ENCODE measurements at places on chromosomes 1 and 21.

DNA sequence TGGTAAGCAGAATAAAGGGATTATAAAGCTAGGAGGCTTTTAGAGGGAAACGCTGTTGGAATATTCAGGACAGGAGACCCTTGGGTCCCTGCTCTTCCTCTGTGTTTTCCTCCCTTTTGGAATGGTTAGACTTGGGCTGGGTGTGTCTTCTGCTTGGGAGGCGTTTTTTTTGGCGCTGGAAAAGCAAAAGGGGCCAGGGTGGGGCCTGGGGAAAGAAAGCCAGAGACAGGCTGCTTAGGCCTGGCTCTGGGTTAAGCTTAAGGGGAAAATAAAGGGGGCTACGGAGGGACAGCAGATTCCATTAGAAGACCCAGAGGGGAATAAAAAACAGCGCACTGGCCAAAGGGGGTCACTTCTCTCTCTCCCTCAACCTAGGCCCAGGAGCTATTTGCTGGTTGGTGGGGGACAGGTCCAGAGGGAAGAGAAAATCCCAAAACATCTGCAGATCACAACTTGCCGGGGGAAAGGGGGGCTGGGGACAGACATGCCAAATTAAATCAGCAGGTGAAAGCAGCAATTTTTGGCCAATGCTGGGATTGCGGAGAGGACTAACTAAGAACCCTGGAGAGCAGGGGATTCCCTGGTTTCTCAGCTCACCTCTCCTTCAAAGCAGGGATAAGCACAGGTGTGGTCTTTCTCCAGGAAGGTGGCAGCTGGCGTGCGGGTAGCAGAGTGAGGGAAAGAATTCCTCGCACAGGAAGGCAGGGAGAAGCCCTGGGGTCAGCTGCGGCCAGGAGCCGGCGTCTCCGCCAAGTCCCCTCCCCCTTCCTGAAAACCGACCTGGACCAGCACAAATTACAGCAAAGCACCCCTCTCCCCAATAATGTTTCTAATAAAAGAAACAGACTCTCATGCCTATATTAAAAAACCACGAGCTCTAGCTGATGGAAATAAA is 82.2 kb upstream of the AK4 start:
- no peak for DNase-seq

DNA sequence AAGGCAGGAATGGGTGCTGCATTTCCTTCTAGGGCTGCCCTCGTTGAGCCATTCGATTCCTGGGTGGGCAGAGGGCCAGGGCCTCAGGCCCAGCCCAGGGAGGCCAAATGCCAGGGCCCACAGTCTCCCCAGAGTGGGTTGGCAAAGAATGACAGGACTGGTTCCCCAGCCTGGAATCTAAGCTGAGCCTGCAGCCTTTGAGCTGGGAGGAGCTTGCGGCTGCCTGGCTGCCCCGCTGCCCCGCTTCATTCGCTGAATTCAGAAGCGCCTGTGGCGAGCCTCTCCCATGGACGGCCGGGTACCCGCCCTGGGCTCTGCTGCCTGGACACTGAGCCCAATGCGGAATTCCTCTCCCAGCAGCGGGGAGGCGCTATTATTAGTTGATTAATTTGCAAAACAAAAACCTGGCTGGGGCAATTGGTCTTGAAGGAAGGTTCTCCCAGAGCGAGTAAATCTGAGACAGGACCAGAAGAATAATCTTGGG is 32.3 kb upstream of the TARDBP start:
- no peak for DNase-seq

- no peak for DNase-seq
These were observed 377.5 kb downstream of the GPATCH2 start for GRCh38 chr1:217253351-217253750.

GRCh38 chr1:3135744-3136455 is 66.9 kb downstream of the PRDM16 start:
- no peak for DNase-seq

DNA sequence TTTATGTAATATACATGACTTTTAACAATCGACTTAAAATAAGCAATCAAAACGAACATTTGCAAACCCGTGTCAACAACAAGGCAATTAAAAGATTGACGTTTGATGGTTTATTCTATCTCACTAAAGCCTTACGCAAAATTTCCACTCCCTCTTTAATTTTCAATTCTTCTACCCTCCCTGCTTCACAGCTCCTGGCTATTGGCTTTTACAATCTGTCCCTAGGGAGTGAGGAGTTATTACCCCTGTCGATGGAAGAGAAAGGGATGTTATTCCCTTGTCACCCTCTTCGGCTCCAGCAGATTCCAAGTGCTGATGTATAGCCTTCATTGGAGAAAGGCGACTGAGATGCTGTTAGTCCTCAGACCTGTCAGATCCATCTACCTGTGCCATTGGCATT is 161.3 kb downstream of the ZNF281 start:
- DNase-seq, result no peak

DNA sequence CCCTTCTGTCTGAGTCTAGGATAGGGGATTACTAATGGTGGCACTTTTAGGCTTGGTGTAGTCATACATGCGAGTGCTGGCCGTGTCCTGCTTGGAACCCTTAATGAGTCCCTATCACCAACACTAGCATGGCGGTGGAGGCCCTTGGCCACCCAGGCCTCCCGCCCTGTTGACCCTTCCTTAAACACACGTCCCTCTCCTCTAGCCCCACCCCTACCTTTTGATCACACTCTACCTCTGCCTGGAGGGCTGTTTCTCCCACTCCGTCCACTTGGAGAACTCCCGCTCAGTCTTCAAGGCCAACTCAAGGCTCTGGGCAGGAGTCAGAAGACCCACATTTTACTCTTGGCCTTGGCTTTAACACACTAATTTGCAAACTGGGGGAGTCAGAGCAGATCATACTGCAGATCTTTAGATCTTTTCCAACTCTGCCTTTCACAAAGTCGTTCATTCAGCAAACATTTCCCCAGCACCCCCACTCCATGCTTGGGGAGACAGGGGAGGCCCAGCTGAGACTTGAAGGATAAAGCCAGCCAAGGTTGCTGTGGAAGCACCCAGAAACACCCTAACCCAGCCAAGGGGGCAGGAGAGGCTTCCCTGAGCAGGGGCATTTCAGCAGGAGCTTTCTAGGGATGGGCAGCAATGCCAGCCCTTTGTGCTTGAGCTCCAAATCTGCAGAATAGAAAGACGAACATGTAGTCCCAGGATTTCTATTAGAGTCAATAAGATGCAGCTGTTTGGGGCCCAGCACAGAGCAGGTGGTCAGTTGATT is 1.9 kb downstream of the PODN start:
- DNase-seq, result no peak

- DNase-seq, result no peak
These were observed 14.8 kb upstream of the PTPRC start for GRCh38 chr1:198623752-198624647.

DNA sequence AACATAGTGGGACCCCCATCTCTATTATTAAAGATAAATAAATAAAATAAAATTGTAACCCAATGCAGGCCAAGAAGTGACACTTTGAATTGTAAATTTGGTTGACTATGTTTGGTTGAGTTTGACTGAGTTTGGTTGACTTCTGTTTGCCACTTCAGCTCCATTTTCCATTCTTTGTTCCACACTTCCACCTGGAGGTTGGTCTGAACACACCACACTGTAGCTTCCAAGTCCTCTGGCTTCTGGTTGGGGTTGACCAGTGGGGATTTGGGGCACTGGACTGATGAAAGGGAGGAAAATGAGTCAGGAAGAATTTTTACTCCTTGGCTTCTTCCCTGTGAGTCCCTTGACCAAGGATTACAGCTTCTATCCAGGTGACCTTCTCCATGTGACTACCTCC is 40.6 kb upstream of the DIPK1A start:
- no peak for DNase-seq

DNA sequence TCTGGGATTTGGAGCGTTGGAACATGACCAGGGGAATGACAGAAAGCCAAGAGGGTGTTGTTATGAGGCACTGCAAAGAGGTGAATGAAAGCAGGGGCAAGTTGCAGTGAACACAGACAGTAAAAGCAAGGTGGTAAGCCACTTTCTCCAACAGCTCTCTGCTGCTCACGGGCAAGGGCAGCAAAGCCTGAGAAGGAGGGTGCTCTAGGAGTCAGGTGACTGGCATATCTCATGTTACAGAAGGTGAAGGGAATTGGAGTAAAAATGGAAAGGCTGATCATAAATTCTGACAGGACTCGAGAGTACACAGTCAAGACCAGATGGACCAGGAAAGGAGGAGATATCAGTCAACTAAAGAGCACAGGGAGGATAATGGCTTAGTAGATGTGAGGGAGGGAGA is 14.5 kb downstream of the VAV3 start:
- DNase-seq, result no peak

GRCh38 chr21:39388811-39389155 is 39.9 kb upstream of the HMGN1 start:
- no peak for DNase-seq

DNA sequence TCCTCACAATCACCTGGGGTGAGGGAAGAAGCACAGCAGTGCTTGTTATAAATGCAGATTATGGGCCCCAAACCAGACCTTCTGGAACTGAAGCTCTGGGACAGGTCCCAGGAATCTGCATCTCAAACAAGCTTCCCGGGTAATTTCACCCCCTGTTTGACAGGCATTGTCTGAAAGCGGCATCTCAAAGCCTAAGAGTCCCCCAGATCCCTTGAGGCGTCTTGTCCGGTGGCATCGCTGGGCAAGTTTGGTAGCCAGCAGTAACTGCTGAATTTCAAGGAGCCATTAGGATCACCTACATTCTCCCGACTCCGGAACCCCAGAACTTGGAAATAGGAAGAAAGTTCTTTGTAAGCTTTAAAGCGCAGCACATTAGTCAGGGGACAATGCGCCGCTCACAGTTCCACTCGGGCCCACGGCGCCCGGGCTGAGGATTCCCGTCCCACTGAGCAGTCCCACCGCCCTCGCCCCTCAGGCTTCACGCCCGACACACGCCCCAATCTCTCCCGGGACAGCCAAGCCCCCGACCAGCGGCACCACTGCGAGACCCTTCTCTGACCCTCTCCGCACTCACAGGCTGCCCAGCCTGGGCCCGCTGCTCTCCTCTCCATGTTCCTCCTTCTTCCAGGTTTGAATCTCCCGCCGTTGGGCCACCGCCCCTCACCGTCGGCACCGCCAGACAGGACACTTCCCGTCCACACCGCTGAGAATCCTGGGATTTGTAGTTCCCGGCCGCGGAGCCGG is at the start of gene IQGAP3:
IQGAP3 (minus strand) TSS at position 647 of the 744 bp plus-strand sequence; CDS start at position 611, 36 bp downstream.
- peak; percentile 34 for DNase-seq

DNA sequence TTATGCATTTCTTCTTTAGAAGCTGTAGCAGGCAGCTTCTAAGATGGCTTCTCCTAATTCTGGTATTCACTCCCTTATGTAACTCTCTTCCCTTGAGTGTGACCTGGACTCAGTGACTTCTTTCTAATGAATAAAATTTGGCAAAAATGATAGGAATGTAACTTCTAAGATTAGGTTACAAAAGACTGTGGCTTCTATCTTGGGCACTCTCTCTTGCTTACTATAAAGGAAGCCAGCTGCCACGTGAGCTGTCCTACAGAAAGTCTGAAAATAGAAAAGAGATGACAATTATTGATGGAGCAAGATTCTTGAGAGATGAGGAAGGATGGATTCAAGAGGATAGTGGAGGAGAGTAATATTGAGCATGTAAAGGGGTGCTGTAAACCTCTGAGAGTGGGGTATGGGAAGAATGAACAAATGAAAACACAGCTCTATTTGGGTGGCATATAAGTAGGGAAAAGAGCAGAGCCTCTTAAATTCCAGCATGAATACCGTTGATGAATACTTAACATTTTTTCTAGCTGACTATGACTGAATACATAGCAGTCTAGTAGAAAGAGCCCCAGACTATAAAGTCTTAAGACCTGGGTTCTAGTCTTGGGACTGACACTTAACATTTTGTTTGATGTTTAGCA is 5.5 kb downstream of the TSEN15 start:
- no peak for DNase-seq

DNA sequence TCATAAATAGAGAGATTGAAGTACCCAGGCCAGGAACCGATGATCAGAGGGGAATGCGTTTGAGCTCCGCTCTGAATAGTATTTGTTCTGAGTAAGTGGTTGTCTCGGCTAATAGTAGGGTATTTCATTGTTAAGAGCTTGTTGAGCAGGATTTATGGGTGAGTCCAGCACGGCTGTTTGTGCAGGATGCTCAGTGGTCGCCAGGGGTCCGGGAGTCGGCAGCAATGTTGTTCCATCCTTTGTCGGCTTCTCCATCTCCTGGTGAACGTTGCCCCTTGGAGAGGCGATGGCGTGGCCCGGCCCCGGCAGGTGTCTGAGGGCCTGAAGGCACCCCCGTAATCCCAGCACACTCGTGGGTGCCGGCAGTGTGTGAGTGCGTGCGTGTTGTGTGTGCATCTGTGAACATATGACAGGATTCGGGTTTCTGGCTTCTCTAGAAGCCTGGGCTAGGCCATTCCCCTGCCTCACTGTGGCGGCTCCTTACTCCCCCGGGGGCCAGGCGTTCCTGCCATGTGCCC is 160.8 kb upstream of the ARHGEF16 start:
- no peak for DNase-seq

DNA sequence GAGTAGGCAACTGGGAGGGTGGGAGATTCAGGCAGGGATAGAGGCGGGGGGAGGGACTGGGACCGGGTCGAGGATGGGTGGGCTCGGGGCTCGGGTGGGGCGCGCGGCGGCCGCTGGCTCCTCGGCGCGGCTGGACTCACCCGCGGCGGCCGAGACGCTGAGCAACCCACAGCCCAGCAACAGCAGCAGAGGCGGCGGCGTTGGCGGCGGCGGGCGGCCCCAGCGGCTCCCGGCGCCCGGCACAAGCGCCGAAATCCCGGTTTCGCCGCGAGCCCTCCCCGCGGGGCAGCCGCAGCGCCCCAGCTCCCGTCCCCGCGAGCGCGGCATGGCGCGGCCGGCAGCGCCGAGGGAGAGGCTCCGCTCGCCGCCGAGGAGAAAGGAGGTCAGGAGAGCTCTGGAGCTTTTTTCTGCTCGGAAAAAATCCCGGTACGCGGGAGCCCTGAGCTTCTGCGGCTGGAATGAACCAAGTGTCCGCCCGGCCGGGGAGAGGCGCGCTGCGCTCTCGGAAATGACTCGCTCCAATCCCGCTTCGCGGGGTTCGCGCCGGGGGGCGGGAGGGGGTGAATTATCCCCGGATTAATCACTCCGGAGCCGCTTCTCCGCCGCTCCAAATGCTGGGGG is at the start of gene CSMD2:
CSMD2 (minus strand) TSS at position 460 of the 621 bp plus-strand sequence; CDS start at position 327, 133 bp downstream.
- no peak for DNase-seq

DNA sequence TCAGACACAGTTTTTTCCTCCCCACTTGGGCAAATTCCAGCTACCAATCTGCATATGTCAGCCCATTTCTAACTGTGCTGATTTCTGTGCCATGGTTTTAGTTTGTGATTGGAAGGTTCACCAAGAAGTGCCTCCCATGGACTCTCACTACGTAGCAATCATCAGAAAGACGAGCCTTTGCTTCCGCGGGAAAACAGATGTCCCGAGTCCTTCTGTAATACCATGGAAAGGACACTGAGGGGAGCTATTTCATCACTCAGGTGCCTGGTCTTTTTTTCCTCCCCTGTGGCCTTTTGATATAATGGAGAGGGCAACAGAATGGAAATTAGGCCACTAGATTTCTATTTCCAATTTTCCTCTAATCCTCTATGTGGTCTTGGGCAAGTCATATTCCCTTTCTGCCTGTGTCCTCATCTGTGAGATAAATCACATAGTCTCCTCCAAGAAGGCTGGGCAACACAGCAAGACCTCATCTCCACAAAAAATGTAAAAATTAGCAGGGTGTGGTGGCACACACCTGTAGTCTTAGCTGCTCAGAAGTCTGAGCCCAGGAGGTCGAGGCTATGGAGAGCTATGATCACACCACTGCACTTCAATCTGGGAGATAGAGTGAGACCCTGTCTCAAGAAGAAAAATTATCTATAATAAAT is 24.8 kb downstream of the LEMD1 start:
- DNase-seq, result no peak
